Transverse colon (tissue), 4 donors: ENCODE measurements at places on chromosomes 7 and 10. TPM values are rescaled to one million over a fixed set of nuclear protein-coding genes. Genes with fewer than 3 reads are reported as not detected.

DNA sequence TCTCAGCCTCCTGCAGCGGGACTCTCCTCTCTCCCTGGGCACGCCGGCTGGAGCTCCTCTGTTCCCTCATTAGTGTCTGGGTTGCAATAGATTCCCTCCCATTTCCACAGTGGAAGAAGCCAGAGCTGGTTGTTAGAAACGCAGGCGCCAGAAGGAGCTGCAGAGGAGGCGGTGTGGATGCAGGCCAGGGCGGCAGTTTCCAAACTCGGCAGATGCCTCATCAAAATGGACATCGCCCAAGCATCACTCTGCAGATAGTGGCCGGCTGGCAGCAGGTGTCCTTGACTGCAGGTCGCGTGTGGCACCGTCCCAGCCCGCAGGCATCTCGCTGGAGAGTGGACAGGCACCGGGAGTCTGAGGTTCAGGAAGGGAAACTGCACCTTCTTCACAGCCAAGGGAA is 201.8 kb downstream of the TCERG1L start:
- H3K4me1 ChIP-seq = no peaks in the 10 kb centered on the region
- no peaks in the 10 kb centered on the region for H3K27me3 ChIP-seq
- H3K36me3 ChIP-seq = no peaks in the 10 kb centered on the region
- DNase-seq = no peak
- no peak overlapping the region for H3K4me3 ChIP-seq
- H3K27ac ChIP-seq = no peak overlapping the region

DNA sequence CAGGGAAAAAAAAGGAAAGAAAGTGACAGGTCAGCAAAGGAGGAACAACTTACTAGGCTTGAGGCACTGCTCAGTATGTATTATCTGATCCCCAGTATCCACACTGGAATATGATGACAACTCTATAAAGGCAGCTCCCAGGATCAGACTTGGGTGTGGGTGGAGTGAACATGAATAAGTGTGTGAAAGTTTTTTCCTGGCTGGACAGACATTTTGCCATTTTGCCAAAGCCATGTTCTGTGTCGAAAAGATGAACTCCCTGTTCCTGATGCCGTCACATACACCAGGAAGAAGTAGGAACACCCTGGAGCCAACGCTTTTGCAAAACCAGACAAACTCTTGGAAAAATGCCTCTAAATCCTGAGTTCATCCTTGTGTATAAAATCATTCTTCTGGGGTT is 143.2 kb upstream of the MEOX2 start:
- H3K27ac ChIP-seq = no peak overlapping the region
- H3K4me3 ChIP-seq = no peak overlapping the region
- no peaks in the 10 kb centered on the region for H3K27me3 ChIP-seq
- H3K4me1 ChIP-seq = peaks cover 4% of the 10 kb centered on the region

Gene CCL24
- total RNA-seq = 6.0 TPM

Gene FAM25G
- not detected for total RNA-seq
